ENCODE measurements at places on chromosomes 11 and 22.

- no peak for DNase-seq
These were observed 30.4 kb downstream of the RTN4R start for GRCh38 chr22:20237480-20238440.

DNA sequence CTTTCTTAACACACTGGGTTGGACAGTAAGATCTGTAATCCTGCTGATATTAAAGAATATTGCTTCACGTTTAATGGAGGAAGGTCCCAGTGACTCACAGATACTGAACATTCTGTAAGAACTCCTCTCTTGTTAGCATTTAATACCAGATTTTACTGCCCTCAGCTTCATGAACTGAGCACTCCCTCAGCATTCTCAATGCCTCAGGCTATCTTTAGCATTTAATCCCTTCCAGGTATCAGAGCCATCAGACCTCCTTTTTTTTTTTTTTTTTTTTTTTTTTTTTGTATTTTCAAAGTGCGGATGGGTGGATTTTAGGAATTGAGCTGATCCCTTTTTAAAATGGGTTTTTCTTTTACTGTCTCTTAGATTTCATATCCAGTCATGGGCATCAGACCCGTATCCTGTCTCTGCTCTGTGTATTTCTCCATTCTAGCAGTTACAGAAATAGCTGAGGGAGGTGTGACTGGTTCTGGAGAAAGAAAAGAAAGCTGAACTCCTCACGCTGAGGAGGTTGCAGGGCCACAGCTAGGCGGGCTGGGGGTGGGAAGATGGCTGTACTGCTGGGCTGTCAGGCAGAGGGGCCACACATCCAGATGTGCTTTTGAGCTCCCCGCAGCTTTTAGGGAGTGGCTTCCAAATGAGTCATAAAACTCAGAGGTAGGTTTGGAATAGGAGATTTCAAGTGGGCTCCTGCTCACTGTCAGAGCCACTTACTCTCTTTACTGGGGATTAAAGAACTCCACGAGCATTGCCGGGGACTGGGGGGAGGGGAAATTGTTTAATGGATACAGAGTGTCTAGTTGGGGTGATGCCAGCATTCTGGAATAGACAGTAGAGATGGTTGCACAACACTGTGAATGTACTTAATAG is 97.0 kb downstream of the SYT9 start:
- peak; percentile 55 for DNase-seq

GRCh38 chr11:86676533-86677154 is 4.2 kb upstream of the ME3 start:
- DNase-seq = no peak

GRCh38 chr11:83023410-83023809 is 48.3 kb downstream of the RAB30 start:
- no peak for DNase-seq

DNA sequence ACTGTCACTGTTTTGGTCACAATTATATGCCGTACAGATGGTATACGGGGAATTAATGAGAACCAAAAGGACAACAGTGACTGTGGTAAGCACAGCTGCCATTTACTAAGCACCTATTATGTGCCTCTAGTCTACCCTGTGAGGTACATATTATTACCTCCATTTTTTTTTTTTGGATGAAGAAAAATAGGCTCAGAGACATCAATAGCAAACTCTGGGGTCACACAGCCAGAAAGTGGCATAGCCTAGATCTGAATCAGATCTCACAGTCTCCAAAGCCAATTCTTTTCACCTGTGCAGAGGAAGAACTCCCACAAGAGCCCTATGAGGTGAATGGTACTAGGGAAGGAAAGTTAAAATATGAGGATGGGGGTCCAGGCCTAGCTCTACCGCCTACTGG is 68.9 kb downstream of the USP35 start:
- DNase-seq = no peak

- DNase-seq = peak; percentile 57
These were observed at the start of gene CYB5R2 for GRCh38 chr11:7672960-7673723. TSS of gene CYB5R2 (minus strand) at chr11:7673500. CDS start at chr11:7672825, 675 bp downstream.

GRCh38 chr11:109486129-109486528 is 64.1 kb downstream of the C11orf87 start:
- DNase-seq = no peak

GRCh38 chr22:21624120-21624879 is 5.5 kb downstream of the YDJC start:
- no peak for DNase-seq

DNA sequence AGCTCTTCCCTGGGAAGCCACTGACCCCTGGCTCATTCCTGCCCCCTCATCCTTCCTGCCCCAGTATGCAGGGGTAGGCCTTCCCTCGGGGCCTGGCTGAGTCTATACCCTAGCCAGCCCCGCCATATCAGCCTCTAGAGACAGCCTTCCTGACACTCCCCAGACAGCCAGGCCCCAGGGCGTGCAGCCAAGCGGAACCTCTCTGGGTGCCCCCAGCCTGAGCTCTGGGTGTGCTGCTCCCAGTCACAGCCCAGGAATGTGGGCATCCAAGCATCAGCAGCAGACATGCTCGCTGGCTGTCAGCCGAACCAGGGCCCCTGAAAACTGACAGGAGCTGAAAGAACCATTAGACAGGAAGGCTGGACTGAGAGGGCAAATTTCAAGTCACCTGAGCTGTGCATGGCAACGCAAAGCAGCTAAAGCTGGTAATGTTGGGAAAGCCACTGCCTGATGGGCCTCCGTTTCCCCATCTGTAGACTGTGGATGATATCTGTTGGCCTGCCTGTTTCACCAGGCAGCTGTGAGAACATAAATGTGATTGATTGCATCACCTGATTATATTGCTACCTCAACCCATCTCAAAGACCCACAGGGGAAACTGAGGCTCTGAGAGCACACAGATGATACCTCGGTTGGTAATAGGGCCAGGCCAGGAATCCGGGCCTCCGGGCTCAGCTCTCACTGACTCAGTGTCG is 93.2 kb downstream of the LRRC32 start:
- DNase-seq = peak; percentile 91

- DNase-seq = no peak
These were observed 228.9 kb upstream of the SORL1-AS1 start for GRCh38 chr11:121681550-121682268.

DNA sequence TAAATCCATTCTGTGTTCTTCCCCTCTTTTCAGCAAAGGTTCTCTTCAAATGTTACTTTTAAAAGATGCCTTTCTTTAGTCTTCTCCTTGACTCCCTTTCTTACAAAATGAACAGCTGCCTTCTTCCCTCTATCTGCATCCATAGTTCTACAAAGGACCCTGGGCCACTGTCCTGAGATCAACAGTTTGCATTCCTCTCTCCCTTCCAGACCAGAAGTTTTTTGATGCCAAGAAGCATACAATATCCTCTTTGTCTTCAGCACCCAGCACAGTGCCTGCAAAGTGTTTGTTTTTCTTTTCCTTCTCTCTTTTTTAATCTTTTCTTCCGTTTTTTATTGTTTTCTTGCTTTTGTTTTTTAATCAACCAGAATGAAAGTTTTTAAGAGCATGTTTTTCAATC is 183.5 kb upstream of the SNX19 start:
- no peak for DNase-seq

DNA sequence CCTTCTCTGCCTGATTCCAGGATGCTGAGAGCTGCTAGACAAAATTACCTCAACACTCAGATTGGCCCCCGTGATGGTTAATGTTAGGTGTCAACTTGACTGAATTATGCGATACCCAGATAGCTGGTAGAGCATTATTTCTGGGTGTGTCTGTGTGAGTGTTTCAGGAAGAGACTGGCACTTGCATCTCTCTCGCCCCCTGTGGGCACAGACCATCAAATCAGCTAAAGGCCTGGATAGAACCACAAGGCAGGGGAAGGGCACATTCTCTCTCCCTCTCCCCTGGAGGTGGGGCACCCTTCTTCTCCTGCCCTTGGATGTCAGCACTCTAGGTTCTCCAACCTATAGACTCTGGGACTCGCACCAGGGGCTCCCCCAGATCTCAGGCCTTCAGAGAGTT is 79.7 kb downstream of the KIRREL3 start:
- DNase-seq = no peak

DNA sequence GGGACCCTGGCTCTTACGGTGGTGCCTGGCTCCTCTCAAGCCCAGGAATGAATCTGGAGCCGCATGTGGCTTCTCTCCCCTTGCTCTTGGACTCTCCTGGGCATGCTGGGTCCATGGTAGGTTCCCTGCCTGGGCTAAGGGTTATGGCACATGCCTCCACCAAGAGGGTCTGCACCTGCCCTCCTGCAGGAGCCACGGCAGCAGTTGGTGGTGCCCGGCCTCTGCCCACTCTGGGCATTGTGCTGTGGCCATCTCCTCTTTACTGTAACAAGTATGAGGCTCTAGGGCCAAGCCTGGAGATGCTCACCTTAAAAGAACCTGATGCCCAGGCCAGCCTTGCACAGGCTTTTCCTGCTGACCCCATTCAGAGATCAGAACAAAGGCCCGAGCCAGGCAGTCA is 104.0 kb upstream of the PITPNB start:
- DNase-seq = no peak

GRCh38 chr22:25161017-25161915 is 38.4 kb upstream of the CRYBB3 start:
- DNase-seq = no peak

- peak; percentile 63 for DNase-seq
These were observed 1.3 kb upstream of the OR8D1 start for GRCh38 chr11:124315052-124315451.

GRCh38 chr11:86524620-86525352 is 147.6 kb downstream of the ME3 start:
- peak; percentile 78 for DNase-seq

DNA sequence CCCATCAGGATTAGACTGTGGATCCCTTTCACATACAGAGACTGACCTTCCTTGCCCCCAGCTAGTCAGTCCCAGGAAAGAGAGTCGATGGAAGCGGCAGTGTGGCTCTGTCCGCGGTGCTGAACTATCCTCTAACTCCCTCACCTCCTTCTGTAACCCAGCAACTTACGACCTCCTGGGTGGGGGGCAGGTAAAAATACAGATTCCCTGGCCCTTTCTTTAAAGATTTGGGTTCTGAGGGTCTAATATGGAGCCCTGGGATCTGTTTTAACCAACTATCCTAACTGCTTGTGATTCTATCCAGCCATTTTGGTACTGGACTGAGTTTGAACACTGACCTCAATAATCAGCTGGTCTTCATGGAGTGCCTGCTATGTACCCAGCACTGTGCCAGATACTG is 23.2 kb downstream of the MFNG start:
- peak; percentile 47 for DNase-seq

DNA sequence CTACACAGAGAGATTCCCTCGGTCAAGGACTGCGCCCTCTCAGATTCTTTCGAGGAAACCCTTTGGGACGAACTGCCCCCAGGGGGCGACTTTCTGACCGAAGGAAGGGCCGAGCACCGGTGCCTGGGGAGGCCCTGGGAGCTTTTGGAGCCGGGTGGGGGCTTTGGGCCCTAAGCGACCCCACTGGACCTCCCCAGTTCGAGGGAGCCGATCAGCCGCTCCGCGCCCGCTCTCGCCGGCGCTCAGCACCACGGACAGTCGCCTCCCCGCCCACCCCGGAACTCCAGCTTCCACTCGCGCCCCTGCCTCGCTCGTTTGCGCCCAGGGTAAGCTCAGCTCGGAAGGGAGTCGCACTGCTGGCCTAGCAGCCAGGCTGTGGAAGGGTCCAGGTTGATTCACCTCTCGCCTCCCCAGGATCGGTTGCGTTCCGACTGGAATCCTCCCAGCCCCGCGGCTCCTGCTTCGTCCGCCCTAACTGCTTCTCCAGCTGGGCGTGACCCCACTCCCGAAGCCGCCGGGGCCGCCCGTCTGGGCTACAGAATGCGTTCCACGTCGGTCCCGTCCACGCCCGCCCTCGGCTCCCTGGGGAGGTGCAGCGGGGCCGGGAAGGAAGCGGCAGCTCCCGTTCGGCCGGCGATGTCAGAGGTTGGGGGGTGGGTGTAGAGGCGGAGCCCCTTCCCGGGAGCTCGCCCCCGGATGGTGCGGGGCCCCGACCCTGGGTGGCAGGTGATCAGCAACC is 428 bp downstream of the SCN3B start:
- DNase-seq = peak; percentile 51

DNA sequence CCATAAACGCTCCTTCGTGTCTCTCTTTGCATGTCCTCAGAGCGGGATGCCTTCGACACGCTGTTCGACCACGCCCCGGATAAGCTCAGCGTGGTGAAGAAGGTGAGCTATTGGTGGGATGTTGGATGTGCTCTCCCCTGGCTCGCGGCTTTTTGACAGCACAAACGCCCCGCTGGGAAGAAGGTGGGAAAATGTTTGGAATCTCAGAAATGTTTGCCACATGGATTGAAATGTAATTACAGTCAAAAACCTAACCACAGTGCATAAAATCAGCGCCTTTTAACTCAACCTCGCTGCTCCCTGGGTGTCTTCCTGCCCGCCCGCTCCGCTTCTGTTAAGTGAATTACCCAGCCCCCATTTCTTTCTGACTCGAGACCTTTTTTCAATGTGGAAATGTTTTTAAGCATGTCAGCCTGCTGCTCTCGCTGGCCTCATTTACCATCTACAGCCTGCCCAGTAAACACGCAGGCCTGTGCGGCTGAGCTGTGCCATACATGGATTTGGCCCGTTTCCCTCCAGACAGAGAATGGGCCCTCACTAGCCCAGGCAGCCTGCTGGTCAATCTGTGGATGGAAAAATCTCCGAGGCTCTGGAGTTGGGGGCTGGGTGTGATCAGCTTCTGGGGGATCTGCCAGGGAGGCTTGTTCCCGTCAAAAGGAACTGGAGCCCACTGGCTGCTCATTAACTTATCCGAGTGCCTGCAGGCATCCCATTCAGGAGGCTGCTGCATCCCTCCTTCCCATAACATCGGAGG is 32.7 kb upstream of the PARVG start:
- peak; percentile 12 for DNase-seq

DNA sequence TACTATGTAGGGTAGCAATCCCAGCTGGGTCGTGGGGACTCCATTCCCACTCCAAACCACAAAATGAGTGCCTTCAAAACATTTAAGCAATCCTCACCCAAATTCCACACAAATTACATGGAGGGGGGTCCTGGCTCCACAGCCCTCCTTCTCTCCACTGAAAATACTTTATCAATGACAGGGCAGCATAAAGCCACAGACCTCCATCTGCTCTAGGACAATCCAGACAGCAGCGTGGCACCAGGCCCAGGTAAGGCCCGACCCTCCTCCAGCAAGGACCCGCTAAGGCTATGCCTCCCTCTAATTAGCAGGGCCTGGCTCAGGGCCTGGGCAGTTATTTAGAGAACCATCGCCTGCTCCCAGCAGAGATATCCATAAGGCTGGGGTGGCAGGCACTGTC is at the start of gene PANX3:
TSS of gene PANX3 (plus strand) at position 365 of the 400 bp plus-strand sequence. CDS start 129 bp downstream, outside the sequence.
- no peak for DNase-seq

GRCh38 chr11:34653851-34654482 is 33.1 kb downstream of the EHF start:
- DNase-seq = peak; percentile 99

GRCh38 chr11:61111786-61112517 is 9.7 kb downstream of the CD5 start:
- DNase-seq = no peak

GRCh38 chr11:102733232-102733875 is 8.6 kb upstream of the MMP8 start:
- DNase-seq = peak; percentile 43
